SIG-M5 (cell line): ENCODE measurements at places on chromosomes 6 and 20.

DNA sequence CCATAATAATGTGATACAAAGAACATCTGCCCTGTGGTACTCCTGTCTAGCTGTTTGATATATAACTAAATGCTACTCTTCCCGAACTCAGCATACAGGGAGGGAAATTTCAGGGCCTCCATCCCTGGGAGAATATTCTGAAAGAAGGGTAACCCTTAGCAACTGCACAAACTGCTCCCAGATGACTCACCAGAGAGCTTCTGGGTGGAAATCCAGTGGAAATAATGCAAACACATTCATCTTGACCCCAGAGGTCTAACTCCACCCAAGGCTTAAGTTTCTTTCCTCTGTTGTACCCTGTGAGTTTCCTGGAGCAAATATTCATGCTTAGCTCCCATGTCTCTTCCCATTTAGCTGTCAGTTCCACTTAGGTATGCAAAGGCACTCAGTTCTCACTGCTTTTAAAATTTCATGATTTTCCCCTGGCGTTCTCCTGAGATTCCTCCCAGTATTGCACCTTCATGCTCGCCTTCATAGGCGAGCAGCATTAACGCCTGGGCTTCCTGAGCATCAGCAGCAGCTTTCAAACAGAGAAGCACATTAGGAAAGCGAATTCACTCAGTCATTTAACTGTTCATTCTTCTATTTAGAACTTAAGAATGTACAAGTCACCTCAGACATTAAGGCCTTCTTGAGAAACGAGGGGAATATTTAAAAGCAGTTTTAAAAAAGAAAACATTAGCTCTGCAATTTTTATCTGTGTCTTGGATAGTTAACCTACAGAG lies 43.8 kb upstream of the LAMA4 start:
- DNase-seq = no peak

GRCh38 chr20:22611636-22612035 lies 27.3 kb upstream of the FOXA2 start:
- no peak for DNase-seq

DNA sequence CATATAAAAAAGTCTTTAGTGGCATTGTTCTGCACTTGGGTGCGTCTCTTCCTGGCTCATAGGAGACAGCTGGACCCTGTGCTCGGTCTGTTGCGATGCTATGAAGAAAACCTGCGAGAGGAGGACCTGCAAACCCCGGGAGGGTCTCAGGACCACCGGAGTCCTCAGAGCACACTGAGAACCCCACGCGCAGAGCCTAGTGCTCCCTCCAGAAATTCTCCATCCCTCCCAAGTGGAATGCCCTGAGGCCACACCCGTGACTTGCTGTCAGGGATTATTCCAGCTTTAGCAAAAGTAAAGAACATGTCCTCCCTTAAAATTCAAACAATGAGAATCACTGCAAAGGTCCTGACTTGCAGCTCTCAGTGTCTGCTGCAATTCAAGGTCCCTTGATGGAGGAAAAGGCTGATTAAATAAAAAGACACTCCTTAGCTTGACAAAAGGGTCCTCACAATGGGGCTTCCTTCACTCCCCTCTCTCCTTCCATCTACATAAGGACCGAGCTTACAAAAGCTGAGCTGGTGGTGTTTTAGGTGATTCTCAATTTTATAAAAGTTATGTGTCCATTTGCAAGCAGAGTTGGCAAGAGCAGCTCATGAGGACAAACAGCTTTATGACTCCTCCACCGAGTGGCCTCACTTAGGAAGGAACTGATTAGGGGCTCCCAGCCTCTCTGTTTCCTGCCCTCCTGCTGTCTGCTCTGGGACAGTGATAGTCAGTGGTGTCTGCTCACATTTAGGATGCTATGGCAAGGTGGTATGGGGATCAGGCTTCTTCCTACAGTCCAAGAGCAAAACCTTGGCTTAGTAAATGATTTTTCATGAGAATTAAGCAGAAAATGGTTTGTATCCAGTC lies 97.0 kb downstream of the RAMACL start:
- no peak for DNase-seq

DNA sequence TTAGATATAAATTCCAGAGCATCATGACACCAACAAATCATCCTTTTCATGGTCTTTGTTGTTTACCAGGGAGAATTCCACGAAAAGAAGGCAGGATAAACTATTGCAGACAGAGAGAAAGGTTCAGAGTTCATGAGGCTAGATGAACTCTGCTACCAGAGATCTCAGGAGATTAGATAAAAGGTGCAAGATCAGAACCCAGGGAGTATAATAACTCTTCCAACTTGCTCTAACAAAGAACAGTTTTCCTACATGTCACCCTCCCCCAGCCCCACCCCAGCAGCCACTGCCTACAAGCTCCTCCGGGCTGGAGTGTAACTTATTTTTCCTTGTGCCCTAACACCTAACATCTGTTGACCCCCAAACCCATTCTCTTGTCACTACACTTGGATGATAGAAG lies 13.9 kb upstream of the CITED2 start:
- no peak for DNase-seq

DNA sequence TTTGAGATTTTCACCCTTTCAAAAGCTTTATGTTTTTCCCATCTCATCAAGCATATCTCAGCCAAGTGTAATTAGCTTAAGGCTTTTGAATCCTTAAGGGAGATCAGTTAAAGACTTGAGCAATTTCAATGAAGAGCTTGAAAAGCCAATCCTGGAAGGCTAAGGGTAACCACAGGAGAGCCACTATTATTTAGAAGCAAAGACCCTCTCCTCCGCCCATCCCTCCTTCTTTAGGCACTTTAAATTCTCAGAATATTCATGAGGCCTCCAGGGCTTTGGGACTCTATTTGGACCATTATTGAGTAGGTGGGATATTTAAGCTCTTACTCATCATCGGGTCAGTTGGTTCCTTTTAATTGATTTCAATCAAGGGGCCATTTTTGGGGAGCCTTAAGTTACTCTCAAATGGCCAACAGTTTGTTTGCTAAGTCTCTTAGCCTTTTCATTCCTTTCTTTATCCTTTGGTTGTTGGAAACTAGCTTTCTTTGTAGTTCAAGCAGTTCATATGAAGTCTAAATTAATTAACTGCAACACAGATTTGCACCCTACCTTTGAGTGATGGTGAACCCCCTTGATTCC lies 567.2 kb downstream of the KIF16B start:
- DNase-seq = no peak

DNA sequence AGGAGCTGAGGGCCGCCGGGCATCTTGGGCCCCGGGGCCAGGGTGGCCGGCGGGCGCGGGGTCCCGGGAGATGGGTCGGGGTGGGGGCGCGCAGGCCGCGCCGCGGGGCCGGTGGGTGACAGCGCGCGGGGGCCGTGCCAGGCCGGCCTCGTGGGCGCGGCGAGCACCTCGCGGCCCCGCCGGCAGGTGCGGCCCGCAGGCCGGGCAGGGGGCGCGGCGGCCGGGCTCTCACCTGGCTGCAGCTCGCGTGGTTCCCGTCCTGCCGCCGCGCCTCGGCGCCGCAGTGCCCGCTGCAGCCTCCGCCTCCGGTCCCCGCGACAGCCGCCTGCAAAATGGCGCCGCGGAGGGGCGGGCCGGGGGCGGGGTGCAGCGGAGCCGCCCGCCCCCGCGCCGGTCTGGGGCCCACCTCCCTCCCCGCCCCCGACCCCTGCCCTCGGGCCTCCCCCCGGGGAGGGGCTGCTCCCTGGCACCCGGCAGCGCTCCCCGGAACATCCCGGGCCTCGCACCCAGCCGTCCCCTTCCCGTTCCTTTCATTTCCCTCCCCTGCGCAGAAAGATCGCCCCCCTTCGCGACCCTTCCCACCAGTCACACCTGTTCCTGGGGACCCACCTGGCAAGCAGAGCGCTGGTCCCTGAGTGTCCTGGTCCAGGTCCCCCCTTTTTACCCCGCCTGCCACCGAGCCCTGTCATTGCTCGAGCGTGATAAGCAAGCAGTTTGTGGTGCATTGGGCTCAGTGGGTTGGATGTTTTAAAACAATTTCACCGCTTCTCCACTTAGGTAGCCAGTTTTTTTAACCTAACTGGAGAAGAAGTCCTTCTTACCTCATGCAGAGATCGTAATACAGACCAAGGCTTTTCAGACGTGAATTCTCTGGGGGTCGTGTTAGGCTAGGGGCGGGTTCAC lies at the start of gene SLC23A2:
SLC23A2 (minus strand) TSS at position 337 of the 903 bp plus-strand sequence. CDS start 68,948 bp downstream, outside the sequence.
- no peak for DNase-seq

- DNase-seq = no peak
Observed at GRCh38 chr20:35866418-35867202, 87.7 kb downstream of the SCAND1 start.

GRCh38 chr20:3430376-3431069 lies 23.1 kb upstream of the DNAAF9 start:
- peak; percentile 66 for DNase-seq

DNA sequence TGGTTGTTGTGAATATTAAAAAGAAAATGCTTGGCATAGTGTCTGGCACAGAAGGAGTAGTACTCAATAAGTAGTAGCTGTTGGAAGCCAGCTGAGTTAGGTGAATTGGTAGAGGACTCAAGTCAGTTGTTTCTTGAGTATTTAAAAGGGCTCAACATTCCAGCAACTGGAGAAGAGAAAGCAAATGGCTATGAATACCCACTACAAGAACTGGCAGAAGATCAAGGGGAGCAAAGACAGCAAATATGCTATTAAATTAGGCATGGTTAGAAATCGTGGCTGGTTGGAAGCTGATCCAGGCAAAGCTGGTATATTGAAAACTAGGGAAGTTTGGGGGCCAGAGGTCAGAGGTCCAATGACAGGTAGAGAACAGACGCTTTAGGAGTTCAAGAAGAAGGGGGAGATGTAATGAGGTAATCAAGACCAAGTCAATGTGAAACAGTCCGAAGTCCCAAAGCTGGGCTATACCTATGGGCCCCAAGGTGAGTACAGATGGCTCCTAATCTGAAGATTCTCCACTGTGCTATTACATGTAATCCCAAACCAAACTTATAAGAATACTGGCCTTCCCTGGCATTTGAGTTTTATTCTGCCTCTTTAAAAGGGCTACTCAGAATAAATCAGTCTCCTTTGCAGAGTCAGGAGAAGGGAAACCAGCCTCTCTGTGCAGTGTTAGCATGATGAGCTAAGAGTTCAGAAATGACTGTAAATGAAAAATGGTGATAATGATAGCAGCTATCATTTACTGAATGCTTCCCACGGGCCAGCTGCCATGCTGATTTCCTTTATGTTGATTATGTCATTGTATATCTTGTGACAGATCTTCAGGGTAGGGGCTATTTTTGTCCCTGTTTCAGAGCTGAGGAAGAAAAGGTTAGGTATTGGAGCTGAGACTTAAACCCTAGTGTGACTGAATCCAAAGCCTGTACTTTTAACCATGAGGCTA lies 122.3 kb downstream of the ANKS1A start:
- no peak for DNase-seq

DNA sequence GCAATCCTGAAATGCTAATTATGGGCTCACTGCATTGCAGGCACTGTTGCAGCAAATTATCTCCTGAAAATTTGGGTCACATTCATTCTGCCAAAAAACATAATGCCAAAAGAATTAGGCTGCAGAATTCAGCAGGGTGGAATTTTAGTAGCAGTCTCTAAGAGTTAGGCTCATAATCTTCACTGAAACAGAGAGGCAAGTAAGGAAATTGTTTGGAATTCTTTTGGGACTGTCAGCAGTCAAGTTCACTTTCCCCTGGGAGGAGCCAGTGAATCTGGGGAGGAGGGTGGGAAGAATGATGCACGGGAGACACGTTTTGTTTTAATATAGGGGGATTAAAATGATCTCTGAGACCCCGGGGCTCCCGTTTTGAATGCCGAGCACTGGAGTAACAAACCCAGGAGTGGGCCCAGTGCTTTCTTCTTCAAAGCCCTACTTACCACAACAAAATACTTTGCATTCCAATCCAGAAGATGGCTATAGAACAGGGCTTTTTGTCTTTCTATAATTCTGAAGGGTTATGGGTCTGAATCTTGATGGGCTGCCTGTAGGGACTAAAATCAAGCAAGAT lies 44.7 kb downstream of the SOBP start:
- DNase-seq = no peak

- no peak for DNase-seq
Observed at GRCh38 chr20:63361519-63362435, 628 bp upstream of the CHRNA4 start.

GRCh38 chr20:4415281-4415680 lies 306.4 kb upstream of the PRND start:
- DNase-seq = no peak
